ENCODE measurements at places on chromosomes 2 and 18.

- DNase-seq: no peak
These were observed 108.6 kb upstream of the REV1 start for GRCh38 chr2:99598441-99598840.

GRCh38 chr2:12433626-12433990 is 283.1 kb upstream of the TRIB2 start:
- DNase-seq: no peak

GRCh38 chr2:127591221-127591923 is 54.6 kb upstream of the GPR17 start:
- DNase-seq: peak; percentile 27

- DNase-seq: no peak
These were observed 61.3 kb downstream of the MRPS9 start for GRCh38 chr2:105099153-105099552.

DNA sequence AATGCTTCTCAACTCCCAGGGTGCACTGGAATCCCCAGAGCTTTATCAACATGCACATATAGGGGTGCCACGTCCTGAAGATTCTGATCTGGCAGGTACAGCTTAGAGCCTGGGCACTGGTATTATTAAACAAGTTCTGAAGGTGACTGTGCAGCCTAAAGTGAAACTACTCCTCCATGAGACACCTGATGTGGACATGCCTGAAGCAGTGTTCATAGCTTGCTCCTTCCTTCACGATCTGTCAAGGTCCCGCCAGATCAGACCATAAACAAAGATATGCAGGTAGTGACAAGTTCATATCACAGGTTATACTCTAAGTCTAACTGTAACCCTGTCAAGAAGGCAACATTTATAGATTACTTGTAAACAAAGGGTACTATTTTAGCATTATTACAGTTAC is 65.3 kb upstream of the DNER start:
- no peak for DNase-seq

GRCh38 chr2:10518470-10519393 is 70.6 kb upstream of the ODC1 start:
- DNase-seq: no peak

DNA sequence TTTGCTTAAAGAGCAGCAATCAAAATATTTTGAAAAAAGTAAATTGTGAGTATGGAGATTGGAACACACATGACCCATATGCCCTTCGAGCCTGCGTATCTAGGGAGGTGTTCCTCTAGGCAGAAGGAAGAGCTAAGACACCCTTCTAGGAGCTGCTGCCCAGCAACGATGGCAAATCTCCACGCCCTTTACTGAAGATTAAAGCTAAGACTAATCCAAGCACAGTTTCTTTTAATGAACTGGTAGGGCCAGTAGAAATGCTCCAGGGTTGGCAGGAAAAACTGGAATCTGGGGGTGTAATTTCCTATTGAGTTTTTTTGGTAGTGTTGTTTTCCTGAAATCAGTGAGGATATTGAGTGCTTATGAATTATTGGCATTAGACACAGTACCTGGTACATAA is 712 bp upstream of the SERPINB13 start:
- no peak for DNase-seq

- no peak for DNase-seq
These were observed 26.9 kb downstream of the RMC1 start for GRCh38 chr18:23530195-23530594.

GRCh38 chr2:33288011-33288410 is 188.4 kb upstream of the RASGRP3 start:
- no peak for DNase-seq

- DNase-seq: no peak
These were observed 152.8 kb downstream of the PID1 start for GRCh38 chr2:229118336-229118735.

GRCh38 chr2:157460384-157460837 is 16.5 kb upstream of the CYTIP start:
- DNase-seq: no peak

DNA sequence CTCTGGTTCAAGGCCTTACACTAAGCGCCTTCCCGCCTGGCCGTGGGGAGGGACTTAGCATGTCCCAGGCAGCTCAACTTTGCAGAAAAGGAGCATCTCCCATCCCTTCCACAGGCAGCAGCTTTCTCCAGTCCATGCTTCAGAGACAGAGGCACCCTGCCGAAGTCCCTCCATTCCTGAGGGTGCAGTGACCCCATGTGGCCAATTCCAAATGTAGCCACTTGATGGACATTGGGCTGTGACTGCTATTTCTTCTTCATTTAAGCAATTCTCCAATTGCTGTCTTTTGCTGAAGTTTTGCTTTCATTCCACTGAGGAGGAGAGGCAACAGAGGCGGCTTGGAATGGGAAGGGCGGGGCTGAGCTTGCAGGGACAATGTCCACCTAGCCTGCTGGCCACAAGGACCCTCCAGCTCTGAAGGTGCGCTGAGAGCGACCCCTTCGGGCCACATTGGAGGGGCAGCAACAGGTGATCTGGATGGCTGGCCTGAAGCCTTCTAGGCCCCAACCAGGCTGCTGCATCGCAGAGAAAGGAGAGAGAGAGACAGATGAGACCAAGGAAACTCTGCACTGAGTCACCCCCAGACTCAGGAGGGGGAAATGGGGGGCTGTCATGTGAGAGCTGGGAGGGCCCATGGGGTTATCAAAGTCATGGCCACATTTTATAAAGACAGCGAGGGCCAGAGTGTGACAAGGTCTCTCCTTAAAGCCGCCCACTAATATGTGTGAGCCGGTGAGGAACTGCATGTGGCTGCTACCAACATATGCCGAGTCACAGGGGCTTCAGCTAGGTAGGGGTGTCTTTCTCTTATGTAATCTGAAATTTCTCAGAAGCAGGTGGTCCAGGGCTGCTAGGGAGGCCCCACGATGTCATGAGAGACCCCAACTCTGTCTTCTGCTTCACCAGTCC is 61.3 kb downstream of the LONRF2 start:
- DNase-seq: no peak

- no peak for DNase-seq
These were observed 228.4 kb upstream of the FBXO11 start for GRCh38 chr2:48134704-48135103.

DNA sequence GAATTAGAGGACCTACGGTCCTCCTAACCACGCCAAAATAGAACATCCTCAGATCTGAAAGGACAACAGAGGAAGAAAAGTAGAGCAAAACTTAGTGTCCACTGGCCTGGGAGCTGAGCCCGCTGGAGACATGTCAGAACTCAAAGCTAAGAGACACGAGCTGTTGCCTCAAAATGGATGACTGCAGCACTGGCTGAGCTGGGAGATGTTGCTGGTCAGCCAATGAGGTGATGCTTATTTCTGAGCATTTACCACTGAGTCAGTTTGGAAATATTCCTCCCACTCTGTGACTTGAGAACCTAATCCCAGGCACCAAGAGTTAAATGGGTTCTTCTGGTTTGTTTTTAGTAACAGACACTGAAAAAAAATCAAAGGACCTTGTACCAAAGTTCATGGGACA is 32.6 kb downstream of the FBXO15 start:
- DNase-seq: no peak

- DNase-seq: peak; percentile 22
These were observed 667 bp downstream of the TRIB2 start for GRCh38 chr2:12717191-12718014.

GRCh38 chr2:147660680-147661079 is 184.1 kb upstream of the ACVR2A start:
- no peak for DNase-seq

- DNase-seq: no peak
These were observed 133.9 kb downstream of the GFPT1 start for GRCh38 chr2:69253112-69253511.

- no peak for DNase-seq
These were observed 98.2 kb downstream of the KCNF1 start for GRCh38 chr2:11009891-11010290.

GRCh38 chr2:3446381-3446780 is 66.9 kb downstream of the TRAPPC12 start:
- DNase-seq: no peak

DNA sequence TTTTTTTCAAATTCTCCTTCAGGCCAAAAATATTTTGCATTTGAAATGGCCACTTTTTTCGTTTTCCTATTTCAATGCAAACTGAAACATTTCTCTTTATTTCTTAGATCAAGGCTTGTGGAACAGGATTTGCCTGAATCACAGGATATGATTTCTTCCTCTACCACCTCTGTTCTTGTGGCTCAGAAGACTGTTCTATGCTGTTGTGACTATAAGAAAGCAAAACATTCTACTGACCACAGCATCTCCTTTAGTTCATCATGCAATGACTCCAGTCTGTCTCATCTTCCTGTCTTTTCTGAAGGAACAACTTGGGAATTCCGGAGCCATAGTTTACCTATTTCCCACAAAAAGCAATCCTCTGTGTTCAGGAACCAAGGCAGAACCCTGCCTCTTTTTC is 16.2 kb upstream of the ZNF512 start:
- DNase-seq: no peak

DNA sequence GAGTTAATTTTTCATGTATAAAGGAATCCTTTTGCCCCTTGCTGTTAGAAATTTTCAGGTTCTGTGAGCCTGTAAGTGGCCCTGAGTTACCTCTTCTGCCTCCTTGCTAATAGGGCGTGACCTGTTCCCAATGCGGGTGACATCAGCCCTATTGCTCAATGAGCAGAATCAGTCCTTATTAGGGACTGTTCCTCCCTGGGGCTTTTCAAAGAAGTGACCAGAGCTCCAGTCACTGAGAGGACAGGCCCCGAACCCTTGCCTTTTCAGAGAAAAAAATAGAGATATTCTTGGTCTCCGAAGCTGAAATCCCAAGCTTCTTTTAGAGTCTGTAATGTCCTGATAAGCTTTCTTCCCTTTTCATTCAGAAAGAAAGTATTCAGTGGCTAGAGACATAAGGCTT is 8.2 kb upstream of the APOB start:
- no peak for DNase-seq

DNA sequence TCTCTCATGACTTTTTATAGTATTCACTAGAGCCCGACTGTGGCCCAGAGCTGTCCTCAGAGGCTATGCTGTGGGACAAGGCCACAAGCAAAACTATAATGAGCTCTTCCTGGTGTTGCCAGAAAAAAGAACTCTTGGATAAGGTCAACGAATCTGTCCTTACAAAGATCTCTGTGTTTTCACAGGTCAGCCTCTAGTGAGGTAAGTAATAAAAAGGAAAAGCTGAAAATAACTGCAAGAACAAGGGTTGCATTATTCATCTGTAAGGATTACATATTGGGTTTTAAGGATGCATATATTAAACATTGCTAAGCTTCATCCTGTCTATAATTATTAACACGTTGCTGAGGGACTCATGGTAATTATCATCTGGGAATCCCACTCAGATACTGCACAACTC is 62.8 kb upstream of the ATL2 start:
- DNase-seq: no peak

GRCh38 chr2:109406301-109406700 is 207.5 kb downstream of the SEPTIN10 start:
- no peak for DNase-seq

DNA sequence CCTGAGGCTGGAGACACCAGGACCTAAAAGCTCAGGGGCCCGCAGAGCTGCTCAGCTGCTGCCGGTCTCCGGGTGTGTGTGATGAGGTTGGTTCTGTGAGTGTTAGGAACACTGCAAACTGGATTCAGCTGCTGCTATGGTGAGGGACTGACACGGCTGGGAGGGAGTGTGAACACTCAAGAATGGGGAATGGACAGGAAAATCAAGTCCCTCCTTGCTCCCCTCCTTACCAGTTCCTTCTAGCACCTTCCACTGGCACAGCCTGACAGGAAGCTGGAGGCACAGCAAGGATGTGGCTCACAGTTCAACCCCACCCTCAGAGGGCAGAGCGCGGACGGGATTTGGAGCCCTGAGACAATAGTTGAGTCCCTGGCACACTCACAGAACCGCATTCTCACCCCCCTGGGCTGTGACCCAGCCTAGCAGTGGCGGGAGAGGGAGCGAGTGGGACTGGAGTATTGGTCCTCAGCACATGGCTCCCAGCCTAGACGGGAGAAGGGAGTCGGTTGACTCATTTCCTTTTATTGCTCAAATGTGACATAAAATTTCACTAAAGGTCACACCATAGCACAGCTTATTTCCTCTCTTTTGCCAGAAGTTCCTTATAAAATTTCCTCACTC is 42.5 kb downstream of the LRRC30 start:
- no peak for DNase-seq

DNA sequence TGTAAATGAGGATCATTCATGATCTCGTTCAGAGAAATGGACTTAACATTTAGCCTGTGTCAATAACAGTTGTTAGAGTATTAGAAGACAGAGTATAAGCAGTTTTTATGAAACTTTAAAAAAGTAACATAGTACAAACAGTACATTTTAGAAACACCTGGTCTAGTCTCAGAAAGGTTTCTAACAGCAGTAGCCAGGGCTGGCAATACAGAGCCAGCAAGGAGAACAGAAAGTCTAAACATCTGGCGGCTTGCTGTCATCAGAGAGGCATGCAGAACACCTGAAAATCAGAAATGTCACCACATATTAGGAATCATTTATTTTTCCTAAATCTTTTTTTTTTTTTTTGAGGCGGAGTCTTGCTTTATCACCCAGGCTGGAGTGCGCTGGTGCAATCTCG is 50.1 kb downstream of the RPL31 start:
- DNase-seq: no peak

GRCh38 chr2:121860033-121860757 is 104.7 kb downstream of the TSN start:
- DNase-seq: no peak

GRCh38 chr18:74534150-74534969 is at the start of gene CNDP1:
TSS of gene CNDP1 (plus strand) at chr18:74534500. CDS start at chr18:74534668, 168 bp downstream.
- DNase-seq: no peak

GRCh38 chr2:77155511-77155910 is 366.7 kb downstream of the LRRTM4 start:
- DNase-seq: no peak

DNA sequence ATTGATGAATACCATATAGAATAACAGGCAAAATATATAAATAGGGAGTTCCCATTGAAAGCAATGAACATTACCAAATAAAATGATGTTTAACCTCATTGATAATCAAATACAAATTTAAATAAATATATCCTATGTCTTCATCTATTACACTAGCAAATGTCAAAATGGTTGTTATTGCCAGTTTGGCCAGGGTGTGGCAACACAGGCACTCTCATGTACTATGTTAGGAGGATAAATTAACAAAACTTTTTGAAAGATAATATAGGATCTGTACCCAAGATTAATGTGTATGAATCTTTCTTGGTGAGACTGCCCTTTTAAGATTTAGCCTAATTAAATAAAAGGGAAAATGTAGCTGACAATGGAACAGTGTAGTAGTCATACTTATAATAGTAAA is 659.3 kb downstream of the ERBB4 start:
- no peak for DNase-seq

Data from stimulated activated CD8-positive, alpha-beta memory T cell treated with anti-CD3 and anti-CD28 coated beads, Interleukin-15, amount 100 ng/mL, for 24 hours (primary cell).